ENCODE measurements at places on chromosomes 6 and 20. TPM values are rescaled to one million over a fixed set of nuclear protein-coding genes. Genes with fewer than 3 reads are reported as not detected.

Gene PRSS16
- not detected for total RNA-seq

DNA sequence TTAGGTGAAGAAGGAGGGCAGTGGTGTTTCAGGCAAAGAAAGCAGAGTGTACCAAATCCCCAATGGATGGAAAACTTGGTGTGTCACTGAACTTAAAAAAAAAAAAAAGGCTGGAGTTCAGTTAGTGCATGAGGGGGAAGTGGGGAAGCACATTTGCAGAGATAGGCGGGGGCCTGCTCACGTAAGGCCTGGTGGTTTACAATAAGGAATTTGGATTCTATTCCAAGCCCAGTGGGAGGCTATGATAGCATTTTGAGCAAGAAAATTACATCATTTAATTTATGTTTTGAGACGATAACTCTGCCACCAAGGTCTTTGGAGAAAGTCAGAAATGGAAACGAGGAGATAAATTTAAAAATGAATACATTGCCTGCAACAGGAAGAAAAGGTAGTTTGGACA, 225.5 kb downstream of the EYA4 start:
- no peak for DNase-seq

DNA sequence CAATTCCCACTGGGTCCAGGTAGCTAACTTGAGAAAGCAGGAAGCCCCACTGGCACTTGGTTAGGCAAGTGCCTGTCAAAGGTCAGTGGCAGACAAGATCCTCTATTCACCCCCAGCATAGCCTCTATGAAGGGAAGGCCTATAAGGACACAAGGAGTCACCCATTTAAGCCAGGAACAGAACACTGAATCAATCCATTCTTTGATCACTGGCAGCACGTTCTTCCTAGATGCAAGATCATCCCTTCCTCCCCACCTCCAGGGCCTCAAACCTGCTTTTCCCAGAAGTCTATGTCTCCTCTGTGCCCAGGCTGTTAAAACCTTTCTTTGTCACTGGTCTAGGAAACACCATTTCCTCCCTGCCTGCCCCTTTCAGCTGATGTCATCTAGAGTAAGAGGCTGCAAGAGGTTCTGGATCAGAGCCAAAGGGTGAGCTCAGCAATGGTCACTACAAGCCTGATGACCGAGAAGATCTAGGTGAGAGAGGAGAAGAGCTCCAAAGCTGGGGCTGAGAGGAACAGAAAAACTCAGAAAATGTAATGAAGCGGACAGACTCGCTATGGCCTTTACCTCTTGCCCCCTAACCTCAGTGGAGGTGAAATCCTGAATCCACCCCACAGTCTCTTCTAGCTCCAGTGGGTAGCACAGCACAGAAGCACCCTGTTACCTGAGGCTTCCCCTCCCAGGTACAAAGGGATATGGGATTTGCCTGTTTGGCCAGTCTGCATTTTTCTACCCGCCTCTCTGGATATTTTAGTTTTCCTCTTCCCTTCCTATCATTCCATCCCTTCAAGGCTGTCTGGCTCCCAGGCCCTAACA, 1.8 kb downstream of the GTPBP2 start:
- DNase-seq = peak; percentile 65

GRCh38 chr6:37485291-37485702, 14.4 kb downstream of the CCDC167 start:
- no peak for DNase-seq

DNA sequence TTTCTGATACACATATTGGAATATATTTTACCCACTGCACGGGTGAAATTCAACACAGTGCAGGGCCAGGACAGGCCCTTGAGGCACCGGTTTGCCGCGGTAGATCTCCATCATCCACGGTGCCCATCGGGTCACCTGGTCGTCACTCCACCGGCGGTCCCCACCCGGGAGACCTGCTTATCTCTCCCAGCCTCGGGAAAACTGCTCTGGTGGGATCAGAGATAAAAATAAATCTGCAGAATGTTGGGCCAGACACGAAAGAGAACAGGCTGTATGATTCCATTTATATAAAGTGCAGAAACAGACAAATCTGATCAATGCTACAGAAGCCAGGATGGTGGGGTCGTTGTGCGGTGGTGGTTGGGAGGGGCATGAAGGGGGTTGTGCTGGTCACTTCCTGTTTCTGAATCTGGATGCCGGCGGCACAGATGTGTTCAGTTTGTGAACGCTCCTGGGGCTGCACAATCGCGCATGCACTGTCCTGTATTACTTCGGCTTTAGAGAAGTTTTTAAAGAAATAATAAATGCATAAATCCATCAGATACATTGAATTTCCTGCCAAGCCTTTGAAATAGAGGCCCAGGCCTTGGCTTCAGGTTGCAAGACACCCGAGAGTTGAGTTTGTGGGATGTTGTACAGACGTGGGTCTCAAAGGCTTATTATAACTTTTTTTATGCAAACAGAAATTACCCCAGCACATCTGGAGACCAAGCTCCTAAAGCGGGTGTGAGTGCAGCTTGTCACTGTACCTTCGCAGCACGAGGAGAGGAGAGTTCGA, 54.3 kb downstream of the ANKRD60 start:
- peak; percentile 45 for DNase-seq

DNA sequence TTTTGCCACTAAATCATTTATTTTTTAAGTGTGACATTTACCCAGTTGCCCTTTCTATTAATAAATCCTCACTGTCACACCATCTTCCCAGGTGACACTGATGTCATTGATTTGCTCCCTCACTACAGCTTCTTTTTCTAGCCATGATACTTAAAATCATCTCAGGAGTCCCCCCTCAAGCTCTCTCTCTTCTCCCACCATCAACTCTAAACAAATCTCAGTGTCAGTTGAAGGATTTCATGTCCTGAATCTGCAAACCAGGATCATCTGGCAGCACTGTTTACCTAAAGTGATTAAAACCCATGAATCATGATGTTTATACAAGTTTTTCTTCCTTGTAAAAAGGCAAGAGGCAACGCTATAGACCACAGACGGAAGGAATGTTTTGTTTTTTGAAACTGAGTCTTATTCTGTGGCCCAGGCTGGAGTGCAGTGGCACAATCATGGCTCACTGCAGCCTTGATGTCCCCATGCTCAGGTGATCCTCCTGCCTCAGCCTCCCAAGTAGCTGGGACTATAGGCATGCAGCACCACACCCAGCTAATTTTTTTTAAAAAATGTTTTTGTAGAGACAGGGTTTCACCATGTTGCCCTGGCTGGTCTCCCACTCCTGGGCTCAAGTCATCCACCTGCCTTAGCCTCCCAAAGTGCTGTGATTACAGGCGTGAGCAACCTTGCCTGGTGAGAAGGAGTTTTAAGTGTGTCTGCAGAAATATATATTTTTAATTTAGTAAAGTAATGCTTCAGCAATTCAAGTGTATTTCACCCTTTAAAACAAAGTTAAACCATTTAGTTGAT, 30.1 kb upstream of the SH3BGRL2 start:
- DNase-seq = no peak

DNA sequence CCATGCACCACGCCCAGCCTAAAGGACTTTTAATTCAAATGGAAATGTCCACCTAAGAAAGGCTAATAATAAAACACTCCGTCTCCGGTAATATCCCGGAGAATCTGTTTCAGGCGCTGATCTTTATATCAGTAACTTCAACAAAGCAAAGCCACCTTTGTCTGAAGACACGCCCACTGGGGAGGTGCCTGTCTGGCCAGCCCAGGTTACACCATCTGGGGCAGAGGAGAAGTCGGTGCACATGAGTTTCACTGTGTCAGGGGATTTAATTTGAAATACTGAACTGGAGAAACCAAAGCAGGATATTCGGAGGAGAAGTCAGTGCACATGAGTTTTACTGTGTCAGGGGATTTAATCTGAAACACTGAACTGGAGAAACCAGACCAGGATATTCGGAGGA, 9.4 kb downstream of the SERPINB6 start:
- no peak for DNase-seq

GRCh38 chr6:147514831-147515230, 6.3 kb downstream of the SAMD5 start:
- DNase-seq = no peak

DNA sequence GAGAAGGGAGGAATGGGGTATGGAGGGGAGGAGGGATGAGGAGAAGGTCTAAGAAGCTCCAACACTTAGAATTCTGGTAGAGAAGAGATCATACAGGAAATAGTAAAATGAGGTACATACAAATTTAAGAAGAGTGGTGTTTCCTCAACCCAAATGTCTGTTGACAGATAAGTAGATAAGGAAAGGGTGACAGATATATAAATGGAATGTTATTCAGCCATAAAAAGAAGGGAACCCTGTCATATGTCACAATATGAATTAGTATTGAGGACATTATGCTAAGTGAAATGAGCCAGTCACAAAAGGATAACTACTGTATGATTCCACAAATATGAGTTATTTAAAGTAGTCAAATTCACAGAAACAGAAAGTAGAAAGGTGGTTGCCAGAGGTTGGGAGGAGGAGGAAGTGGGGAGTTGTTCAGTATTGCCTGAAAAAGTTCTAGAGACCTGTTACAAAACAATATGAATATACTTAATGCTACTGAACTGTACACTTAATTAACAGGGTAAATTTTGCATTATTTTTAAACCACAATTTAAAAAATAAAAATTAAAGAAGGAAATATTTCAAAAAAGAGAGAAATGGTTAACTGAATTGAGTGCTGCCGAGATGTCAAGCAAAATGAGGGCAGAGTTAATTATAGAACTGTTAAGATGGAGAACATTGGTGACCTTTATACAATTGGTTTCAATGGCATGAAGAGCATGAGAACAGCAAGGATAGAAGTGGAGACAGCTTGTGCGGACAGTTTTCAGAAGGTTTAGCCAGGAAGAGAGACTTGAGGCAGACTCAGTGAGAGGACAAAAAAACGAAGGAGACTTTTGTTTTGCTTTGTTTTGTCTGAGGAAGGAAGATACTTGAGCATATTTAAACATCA, 47.6 kb upstream of the ADGRF4 start:
- no peak for DNase-seq
